ENCODE measurements at places on chromosomes 13 and 19.

GRCh38 chr19:19165396-19165795 lies 4.7 kb downstream of the MEF2B start:
- no peak for DNase-seq

- DNase-seq = no peak
Measured at GRCh38 chr13:36188441-36188840, 25.9 kb downstream of the SOHLH2 start.

- DNase-seq = no peak
Measured at GRCh38 chr13:78620936-78621470, 17.7 kb upstream of the POU4F1 start.

DNA sequence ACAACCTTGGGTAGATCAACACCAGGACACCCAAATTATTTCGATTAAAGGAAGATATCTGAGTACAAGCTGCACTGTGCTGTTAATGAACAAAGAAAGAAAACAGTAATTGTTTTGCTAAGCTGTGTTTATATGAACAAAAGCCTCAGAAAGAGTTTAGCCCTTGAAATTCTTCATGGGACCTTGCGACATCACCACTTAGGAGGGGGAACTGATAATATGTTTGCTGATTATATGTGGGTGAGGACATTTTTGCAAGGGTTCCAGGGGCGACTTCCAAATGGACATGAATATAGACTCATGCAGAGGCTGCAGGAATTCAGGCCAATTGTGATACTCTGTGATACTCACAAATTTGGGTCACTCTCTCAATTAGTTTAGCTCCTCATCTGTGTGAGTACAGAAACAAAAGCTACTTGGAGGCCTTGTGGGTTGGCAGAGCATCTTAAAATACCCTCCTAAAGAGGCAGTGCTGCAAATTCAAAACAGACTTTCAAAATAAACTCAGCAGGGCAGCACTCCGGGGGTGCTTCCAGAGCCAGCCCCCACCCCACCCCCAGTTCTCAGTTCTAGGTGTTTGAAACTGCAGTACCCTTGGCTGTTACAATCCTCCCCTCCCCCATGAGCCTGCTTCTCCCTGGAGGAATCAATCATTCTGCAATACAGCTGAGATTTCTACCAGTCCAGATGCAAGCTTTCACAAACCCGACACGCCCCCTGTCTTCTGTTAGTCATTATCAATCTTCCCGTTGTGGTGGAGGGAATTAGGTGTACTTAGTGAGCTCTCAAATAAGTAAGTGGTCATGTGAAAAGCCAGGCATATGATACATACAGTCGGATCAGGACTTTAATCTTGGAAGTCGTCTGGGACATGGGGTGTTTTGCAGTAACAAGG lies 97.0 kb upstream of the MBNL2 start:
- peak; percentile 97 for DNase-seq

GRCh38 chr19:49554701-49555181 lies 25.6 kb downstream of the NOSIP start:
- no peak for DNase-seq

DNA sequence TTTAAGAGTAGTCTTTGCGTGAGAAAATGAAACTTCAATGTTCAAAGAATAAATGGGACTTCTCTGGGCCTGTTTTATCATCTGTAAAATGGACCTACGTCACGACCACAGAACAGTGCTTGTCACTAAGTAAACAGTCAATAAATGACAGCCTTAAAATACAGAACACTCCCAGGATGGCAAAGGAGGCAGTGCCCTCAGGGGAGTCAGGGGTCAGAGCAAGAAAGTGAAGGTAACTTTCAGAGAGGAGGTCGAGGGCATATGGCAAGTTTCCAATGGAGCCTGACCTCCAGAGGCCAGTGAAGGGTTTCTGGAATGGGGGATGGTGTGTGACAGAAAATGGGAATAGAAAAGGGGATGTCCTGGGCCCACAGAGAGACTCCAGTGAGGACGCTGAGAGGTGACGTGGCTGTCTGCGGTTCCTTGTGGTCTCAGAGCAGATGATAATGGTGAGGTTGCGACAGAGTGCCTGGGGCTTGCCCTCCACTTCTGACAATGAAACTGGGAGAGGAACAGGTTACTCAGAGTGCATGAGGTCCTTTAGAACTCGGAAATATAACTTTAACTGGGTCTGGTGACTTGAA lies 91.8 kb downstream of the UBL3 start:
- DNase-seq = no peak

DNA sequence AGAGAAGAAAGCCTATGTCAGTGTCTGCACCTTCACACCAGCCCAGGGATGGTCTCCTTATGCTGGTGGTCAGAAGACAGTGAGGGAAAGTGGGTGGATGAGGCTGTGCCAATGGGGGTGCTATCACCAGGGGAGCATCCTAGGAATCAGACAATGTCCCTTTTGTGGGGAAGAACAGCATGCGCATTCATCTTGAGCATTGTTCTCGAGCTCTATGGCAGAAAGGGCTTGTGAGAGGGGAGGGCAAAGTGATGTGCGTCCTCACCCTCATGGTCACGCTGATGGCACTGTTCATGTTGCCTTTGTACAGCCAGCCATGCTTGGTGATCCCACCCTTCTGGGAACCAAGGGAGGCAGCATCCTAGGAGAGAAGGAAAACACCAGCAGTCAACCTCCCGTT lies 56.1 kb downstream of the DOCK9 start:
- DNase-seq = no peak

DNA sequence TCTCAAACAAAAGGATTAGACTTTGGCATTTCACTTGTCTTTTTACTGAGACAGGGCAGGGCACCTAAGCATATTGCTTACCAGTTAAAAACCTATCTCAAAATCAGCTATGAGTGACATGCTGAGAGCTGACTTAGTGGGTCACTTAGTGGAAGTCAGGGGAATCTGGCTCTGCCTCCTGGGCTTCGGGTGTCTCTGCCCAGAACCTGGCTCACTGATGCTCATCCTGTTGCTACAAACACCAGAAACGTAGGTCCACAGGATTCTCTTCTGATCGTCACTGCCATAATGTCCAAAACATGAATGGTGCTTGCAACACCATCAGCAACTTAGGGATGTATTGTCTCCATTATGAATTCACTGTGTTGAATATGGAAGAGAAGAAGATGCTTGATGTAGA lies 276.1 kb downstream of the ITGBL1 start:
- DNase-seq = no peak

- no peak for DNase-seq
Measured at GRCh38 chr19:34265221-34265650, 10.9 kb downstream of the GARRE1 start.

- DNase-seq = peak; percentile 6
Measured at GRCh38 chr13:95921485-95921884, 131.7 kb downstream of the UGGT2 start.
